GM03348 (cell line): ENCODE measurements at places on chromosomes 13 and 19.
A peak's percentile ranks its signal among the peaks of the same experiment; 100 is the strongest.

DNA sequence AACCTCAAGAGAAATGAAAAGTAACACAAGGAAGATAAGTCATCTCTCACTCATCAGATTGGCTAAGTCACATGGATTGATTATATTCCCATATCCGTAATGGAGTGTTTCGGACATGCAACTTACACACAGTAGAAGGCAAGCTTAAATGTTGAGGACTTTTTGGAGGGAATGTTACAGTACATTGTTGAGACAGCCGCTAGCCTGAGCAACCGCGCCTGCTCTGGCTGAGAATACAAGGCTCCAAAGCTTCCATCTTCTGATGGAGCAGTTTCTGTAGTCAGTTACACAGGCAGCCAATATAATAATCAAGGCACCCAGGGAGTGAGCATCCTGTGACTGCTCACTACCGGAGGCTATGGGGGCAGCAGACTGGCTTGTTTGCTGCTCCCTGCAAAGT, 1.0 kb upstream of the CRYL1 start:
- DNase-seq, result peak; percentile 14

- DNase-seq, result peak; percentile 69
Measured at GRCh38 chr13:44921931-44922758, 67.1 kb downstream of the NUFIP1 start.

DNA sequence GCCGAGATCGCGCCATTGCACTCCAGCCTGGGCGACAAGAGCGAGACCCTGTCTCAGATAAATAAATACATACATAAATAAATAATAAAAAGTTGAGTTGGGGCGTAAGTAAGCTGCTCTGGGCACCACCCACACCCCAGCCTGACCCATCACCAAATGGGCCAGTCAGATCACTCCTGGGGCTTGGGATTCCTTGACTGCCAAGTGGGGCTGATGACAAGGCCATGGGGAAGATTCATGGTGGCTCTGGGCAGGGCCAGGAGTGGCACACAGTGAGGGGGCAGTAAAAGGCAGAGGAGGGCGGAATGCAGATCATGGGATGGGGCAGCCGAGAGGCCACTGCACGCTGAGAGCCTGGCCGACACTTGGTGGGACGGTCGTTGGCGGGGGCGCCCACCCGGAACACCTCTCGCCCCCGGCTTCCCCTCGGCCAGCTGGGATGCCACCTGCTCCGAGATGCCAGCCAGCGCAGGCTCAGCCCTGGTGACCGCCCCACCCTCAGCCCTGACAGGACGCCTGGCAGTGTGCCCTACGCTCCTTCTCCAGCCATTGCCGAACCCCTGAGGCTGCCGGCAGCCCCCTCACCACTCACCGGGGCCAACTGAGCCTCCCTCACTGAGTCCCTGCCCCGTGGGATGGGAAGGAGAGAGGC, 10.9 kb downstream of the ZNF653 start:
- DNase-seq, result no peak

- no peak for DNase-seq
Measured at GRCh38 chr13:32347651-32348050, 32.3 kb downstream of the BRCA2 start.

DNA sequence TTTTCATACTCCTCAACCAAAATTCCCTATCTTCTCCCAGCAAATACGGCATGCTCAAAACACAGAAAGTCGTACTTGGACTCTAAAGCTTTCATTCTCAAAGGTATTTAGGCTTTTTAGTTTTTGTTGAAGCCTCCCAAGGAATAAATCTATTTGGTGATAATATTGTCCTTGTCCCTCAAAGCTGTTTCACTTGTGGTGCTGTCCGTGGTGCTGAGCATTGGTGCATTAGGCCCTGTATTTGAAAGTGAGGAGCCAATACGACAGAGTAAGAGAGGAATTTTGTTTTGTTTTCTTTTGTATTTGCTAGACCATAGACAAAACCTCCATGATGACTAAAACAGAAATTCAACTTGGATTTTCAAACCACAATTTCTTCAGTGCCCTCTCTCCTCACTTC, 3.2 kb upstream of the LGALS13 start:
- DNase-seq, result peak; percentile 13

GRCh38 chr13:43883631-43884030, 3.9 kb downstream of the LACC1 start:
- DNase-seq, result no peak
